ENCODE measurements at places on chromosomes 3 and 15.

GRCh38 chr15:80579611-80580010, 115.5 kb upstream of the ABHD17C start:
- no peak for DNase-seq

DNA sequence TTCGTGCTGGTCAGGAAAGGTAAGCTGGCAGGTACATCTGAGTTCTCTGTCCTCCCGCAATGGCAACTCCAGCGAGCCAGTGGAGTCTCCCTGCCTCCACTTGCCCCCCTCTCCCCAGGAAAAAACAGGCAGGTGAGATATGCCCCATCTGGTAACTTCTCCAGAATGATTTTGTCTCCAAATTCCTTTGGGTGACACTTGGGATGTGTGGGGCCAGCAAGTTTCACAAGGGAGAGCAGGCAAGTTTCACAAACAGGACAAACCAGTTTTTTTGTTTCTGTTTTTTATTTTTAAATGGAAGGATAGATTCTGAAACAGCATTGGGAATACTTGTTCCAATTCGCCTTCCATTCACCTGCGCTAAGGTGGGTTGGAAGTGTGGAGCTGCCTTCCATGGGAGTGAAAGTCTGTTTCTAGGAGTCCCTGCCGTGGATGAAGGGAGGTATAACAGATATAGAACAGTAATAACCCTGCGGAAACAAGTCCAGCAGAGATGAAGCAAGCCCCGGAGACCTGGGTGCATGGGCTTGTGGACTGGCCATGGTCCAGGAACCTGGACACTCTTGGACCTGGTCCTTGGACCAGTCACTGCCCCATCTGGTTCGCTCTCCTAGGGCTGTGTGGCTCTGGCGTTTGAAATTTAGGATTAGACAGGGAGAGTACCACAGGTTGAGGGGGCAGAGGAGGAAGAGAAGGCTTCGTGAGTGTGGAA, 22.9 kb upstream of the KIF23 start:
- no peak for DNase-seq

- DNase-seq = no peak
These were observed 29.8 kb downstream of the ALS2CL start for GRCh38 chr3:46663591-46664135.

DNA sequence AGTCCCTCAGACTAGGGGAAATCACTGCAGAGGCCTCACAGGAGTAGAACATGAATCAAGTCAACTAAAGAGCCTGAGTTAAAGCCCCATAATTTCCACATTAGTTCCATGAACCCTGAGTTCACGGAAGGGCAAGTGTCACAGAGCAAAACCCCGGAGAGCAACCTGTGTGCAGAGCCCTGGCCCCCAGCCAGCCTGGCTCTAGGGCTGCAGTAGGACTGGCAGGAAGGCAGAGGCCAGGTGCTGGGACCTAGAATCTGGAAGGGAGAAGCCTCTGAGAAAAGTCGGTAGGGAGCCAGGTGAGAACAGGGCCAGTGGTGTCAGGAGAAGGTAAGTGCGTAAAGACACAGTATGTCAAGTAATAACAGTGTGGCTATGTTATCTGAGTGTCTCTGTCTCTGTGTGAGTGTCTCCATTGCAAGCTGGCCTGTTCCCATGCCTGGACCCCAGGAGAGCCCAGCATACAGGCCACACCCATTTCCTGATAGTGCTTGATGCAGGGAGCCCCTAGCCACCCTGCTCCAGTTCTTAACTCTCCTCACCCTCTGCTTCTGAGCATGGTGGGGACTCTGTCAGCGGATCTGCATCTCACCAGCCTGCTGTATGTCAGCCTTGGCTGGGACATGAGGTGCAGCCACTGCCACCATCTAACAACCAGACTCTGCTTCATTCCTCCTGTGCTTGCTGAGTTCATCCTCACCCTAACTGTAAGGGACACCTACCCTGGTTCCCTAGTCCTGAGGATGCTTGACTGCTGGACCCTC, 11.3 kb upstream of the MANF start:
- DNase-seq = no peak

DNA sequence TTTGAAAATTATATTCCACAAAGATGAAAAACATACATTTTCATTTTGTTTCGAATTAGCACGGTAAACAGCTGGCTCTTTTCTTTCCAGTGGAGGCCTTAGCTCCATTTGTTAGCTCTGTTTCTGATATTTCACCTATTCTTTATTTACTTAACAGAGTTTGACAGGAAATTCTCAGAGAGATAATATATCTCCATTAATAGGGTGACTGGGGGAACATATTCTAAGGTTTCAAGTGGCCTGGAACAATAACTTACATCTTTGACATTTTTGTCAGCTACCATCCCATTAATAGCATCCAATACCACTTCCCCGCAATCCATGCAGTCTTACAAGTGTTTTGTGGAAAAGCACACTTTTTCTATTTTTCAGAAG, 577.6 kb upstream of the MDFIC2 start:
- no peak for DNase-seq

GRCh38 chr3:111648991-111649579, 53.9 kb upstream of the ZBED2 start:
- DNase-seq = no peak

DNA sequence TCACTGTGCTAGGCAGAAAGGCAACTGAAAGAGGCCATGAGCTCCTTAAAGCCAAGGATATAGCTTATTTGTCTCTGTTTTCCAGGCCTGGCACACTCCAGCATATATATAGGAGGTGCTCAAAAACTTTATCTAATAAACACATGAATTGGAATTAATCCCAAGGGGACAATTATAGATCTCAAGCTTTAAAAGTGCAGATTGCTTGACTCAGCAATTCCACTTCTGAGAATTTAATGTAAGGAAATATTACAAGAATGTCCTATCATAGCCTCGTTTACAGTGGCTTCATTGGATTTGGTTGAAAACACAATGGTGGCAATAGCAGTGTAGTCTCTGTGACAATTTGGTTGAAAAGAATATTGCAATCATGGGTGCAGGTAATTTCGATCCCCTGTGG, 267.3 kb downstream of the SHQ1 start:
- DNase-seq = no peak

DNA sequence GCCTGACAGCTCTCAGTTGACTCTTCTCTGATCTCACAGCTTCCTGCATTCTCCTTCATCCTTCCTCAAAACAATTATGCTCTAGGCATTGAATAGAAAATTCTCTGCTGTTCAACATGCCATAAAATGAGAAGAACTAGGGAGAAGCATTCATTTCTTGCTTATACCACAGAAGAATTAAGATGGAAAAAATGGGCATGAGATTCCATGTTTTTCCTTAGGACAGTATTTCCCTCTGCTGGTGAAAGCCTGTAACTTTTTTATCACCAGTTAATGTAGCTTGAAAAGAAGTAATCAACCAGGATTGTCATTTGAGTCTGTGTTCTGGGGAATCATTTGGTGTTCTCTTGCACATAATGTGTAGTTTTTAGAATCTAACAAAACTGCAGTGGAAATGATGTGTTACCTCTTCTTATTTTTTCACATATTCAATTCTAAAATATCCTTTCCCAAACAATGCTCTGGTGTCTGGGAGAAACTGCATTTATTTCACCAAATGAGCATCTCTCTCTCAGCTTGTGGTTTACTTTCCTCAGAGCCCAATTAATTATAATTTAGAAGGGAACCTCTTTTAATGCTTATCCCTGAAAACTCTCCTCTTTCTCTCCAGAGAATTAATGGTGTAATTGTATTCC, 92.8 kb upstream of the DCBLD2 start:
- DNase-seq = no peak

DNA sequence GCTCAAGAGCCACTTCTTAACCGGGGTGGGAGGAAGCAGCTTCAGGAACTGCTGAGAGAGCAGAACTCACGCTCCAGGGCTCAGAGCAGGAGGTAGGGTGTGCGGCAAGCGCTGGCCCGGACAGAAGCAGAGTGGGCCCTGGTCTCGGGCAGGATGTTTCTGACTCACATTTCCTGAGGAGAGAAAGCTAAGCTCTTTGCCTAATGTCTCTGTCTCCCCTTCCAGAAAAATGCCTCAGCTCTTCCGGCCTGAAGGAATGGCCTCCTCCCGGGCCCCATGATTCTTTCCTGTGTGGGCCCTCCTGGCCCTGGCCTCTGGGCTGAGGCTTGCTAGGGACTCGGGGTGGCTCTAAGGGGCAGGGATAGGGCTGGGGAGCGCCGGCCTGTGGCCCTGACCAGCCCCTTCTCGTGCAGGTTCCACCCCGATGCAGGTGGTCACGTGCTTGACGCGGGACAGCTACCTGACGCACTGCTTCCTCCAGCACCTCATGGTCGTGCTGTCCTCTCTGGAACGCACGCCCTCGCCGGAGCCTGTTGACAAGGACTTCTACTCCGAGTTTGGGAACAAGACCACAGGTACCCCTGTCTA, 4.1 kb upstream of the STAB1 start:
- peak; percentile 41 for DNase-seq

DNA sequence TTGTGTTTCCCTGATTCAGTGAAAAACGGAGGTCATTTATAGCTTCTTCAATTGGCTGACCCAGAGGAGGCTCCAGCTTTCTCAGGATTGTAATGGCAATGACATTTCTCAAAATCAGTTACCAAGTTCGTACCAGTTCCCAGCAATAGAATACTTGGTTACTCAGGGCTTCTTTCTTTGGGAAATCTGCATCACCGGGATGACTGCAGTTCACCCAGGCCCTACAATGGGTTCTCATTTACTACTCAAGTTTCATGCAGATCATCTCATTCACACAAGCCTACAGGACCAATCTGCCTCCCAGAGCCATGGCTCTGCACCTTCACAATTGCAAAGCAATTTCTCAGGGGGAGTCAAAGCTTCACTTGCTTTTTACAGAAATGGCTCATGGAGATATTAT, 109.6 kb downstream of the FHIT start:
- no peak for DNase-seq

DNA sequence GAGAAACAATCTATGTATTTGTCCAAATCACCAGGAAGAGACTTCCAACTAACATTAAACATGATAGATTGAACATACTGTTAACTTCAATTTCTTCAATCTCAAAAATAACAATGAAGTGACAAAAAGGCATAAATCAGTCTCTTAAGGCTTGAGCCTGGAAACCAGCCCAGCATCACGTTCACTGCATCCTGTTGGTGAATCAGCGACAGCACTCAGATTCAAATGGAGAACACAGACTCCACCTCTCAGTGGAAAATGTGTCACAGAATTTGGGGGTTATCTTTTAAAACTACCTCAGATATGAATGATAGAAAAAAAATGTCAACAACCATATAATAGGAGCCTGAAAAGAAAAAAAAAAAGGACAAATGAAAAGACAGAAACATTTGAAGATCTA, 212.0 kb downstream of the MINAR1 start:
- no peak for DNase-seq

DNA sequence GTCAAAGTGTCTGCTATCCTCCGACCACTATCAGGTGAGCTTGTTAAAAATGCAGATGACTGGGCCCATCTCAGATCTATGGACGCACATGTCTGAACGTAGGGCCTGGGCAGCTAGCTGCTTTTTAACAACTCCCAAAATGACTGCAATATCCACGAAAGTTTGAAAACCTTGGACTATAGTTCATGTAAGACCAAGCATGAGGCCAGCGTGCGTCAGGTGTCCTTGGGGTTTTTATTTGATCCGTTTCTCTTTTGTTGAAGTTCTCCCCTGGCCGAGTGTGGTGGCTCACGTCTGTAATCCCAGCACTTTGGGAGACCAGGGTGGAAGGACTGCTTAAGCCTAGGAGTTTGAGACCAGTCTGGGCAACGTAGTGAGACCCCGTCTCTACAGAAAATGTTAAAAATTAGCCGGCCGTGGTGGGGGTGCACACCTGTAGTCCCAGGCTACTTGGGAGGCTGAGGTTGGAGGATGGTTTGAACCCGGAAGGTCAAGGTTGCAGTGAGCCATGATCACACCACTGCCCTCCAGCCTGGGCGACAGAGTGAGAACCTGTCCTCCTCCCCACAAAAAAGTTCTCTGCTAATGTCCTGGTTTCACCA, 9.5 kb downstream of the SLC51A start:
- DNase-seq = no peak

DNA sequence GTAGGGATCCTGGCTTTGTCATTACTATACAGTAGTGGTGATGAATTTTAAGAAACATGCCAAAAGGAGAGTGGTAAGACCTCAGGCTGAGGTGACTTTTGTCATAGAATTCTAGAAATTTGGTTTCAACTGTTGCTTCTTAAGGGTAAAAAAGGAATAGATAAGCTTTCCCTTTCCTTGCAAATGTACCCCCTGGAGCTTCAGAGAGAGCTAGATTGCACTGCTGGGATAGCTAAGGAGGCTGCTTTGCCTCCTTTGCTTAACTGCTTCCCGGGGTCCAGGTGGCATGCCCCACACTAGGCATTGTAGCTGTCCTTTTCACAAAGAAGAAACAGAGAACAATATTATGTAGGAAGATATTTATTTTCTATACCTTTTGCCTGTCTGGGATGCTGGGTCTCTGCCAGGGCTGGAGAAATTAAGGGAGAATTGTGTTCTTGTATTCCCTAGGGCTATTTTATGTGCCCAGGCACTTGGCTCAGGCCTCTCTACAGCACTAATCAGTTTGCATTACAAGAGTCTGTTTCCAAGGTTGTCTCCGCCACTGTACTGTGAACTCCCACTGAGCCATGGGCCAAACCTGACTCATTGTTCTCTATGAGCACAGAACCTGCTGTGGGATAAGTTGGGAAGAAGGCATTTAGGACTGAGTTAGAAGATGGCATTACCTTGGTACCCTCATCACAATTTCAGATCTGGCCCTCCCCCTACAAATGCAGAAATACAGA, 460.0 kb downstream of the PDCD6IP start:
- no peak for DNase-seq

GRCh38 chr15:67761343-67761742, 64.0 kb upstream of the SKOR1 start:
- DNase-seq = no peak

- no peak for DNase-seq
These were observed 287.8 kb upstream of the MCTP2 start for GRCh38 chr15:93943586-93943985.
